ENCODE measurements at places on chromosomes 12 and 14. TPM values are rescaled to one million over a fixed set of nuclear protein-coding genes. Genes with fewer than 3 reads are reported as not detected.

- H3K4me3 ChIP-seq: no peak overlapping the region
- peaks cover 60% of the 10 kb centered on the region for H3K27me3 ChIP-seq
- no peak for DNase-seq
- H3K4me1 ChIP-seq: no peaks in the 10 kb centered on the region
Observed at GRCh38 chr12:124286414-124286813, 8.5 kb upstream of the RFLNA start.

- no peaks in the 10 kb centered on the region for H3K4me1 ChIP-seq
- DNase-seq: no peak
- no peaks in the 10 kb centered on the region for H3K27me3 ChIP-seq
- H3K27ac ChIP-seq: no peak overlapping the region
- no peak overlapping the region for H3K4me3 ChIP-seq
- peaks cover 60% of the 10 kb centered on the region for H3K36me3 ChIP-seq
Observed at GRCh38 chr14:35858521-35859209, 32.5 kb downstream of the BRMS1L start.

The NELL2 gene
- 397 TPM for polyA plus RNA-seq

DNA sequence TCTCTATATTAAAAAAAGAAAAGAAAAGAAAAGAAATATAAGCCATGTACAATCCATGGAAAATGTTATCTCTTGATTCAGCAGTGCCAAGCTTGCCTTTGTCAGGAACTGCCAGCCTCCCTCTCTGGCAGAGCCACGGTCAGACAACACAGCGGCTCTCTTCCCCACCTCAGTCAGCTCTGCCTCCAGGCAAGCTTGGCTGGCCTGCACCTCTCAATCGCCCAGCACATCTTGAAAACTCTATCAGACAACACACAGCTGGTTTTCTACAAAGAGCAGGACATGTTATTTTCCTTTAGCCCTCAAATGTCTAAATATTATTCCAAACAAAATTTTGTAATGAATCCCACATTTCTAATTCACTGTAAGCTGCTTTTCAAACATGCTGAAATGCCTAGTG lies 20.0 kb upstream of the GCH1 start:
- no peak for DNase-seq
- H3K36me3 ChIP-seq: no peaks in the 10 kb centered on the region
- H3K27ac ChIP-seq: no peak overlapping the region

The KRT86 gene
- polyA plus RNA-seq: not detected

GRCh38 chr12:58860788-58861240 lies 59.5 kb downstream of the LRIG3 start:
- H3K27ac ChIP-seq: no peak overlapping the region
- no peak for DNase-seq
- no peaks in the 10 kb centered on the region for H3K4me1 ChIP-seq
- H3K27me3 ChIP-seq: no peaks in the 10 kb centered on the region
- H3K4me3 ChIP-seq: no peak overlapping the region

The RNF31 gene
- polyA plus RNA-seq: 34.1 TPM

DNA sequence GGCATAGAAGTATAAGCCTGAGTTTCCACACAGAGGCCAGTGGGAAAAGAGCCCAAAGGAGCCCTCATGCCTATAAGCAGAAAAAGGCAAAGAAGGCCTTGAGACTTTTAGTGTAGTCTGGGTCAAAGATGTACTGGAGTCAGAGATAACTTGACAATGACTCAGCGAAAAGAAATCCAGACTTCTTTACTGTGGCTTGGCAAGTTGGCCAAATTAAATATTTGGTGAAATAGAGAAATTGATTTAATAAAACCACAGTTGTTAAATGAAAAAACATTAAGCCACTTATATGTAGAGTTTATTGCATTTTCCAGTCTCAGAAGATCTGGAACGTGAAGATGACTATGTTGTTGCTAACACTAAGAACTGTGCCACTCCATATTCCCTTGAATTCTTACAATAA lies 105.1 kb downstream of the TMTC3 start:
- H3K27ac ChIP-seq: no peak overlapping the region
- H3K36me3 ChIP-seq: no peaks in the 10 kb centered on the region
- H3K4me3 ChIP-seq: no peak overlapping the region
- H3K4me1 ChIP-seq: no peaks in the 10 kb centered on the region

The WNT1 gene
- polyA plus RNA-seq: 1.2 TPM

GRCh38 chr12:52254965-52255751 lies 19.3 kb upstream of the KRT86 start:
- H3K4me1 ChIP-seq: peaks cover 6% of the 10 kb centered on the region
- no peak overlapping the region for H3K27ac ChIP-seq
- DNase-seq: no peak
- H3K36me3 ChIP-seq: no peaks in the 10 kb centered on the region
- no peak overlapping the region for H3K4me3 ChIP-seq
- H3K27me3 ChIP-seq: peaks cover 40% of the 10 kb centered on the region

DNA sequence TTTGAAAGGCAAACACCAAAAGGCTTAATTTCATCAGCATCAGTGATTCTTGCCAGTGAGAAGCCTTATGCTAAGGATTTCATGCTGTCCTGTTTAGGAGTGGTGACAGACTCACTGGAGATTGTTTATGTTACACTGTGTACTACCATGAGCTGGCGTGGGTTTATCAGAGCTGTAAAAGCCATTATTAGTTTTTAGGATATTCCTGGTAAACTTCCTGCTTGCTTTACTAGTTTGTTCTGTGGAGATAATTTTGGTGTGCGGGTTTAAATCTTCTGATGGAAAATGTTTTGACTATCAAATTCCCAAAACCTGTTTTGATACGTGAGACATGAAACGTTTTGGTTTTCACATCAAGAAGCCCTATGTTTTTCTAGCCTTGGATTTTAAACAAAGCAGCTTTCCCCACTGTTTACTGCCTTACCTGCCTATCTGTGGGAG lies 15.2 kb downstream of the PPFIBP1 start:
- H3K4me1 ChIP-seq: peaks cover 17% of the 10 kb centered on the region
- no peak overlapping the region for H3K4me3 ChIP-seq
- no peaks in the 10 kb centered on the region for H3K27me3 ChIP-seq
- DNase-seq: no peak
- H3K27ac ChIP-seq: no peak overlapping the region

The DLK1 gene
- polyA plus RNA-seq: not detected

The P2RX7 gene
- 6.6 TPM for polyA plus RNA-seq

- no peaks in the 10 kb centered on the region for H3K27me3 ChIP-seq
- no peak overlapping the region for H3K27ac ChIP-seq
- H3K4me1 ChIP-seq: peaks cover 18% of the 10 kb centered on the region
- no peaks in the 10 kb centered on the region for H3K36me3 ChIP-seq
- no peak for DNase-seq
Observed at GRCh38 chr12:13148485-13148847, 45.0 kb upstream of the GSG1 start.

DNA sequence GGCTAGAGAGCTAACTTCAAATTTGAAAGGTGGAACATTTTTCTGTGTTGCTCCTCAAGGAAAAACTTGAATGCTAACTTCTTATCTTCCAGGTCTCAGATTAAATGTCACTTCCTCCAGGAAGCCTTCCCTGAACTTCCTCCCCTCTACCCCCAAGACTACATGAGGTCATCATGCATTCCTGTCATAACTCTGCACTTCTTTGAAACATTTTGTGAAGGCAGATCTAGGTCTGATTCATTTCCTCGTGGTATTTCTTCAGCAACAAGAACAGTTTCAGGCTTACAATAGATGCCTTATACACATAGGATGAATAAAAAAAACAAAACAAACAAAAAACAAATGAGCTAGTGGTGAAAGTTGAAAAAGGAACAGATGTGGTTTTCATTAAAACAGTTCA lies 97.1 kb upstream of the SRRM4 start:
- H3K27ac ChIP-seq: no peak overlapping the region
- H3K4me1 ChIP-seq: no peaks in the 10 kb centered on the region
- no peak overlapping the region for H3K4me3 ChIP-seq
- peaks cover under 1% of the 10 kb centered on the region for H3K27me3 ChIP-seq
- H3K36me3 ChIP-seq: no peaks in the 10 kb centered on the region
- DNase-seq: no peak

DNA sequence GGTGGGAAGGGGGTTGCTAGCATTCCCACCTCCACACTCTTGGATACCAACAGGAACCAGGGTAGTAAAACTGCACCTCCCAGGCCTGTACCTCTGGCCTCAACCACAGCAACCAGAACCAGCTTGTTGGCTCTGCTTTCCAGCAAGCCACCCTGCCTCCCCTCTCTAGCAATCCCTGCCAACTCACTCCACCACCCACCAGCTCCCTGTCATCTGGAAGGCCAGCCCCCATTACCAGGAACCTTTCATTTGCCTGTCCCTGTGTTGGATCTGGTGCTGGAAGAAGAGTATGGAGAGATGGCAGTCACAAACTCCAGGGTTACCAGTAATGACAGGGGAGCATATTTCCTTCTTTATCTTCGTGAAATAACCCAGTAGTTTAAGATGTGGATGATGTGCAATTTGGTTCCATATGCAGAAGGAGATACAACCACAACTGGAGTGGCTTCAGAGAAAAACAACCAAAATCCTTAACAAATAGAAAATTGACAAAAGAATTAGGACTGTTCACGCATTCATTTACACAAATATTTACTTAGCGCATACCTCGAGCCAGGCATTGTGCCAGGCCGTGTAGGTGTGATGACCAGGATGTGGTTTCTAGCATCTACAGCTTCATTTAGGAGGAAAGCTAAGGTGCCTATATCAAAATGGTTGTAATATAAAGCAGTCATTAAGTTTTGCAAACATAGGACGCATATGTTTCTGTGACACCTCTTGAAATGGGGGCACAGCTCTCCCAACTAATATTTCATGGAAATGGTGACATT lies 3.4 kb downstream of the B4GALNT3 start:
- peaks cover 12% of the 10 kb centered on the region for H3K4me1 ChIP-seq
- no peak overlapping the region for H3K27ac ChIP-seq
- H3K36me3 ChIP-seq: no peaks in the 10 kb centered on the region
- no peak overlapping the region for H3K4me3 ChIP-seq
- H3K27me3 ChIP-seq: peaks cover 32% of the 10 kb centered on the region

DNA sequence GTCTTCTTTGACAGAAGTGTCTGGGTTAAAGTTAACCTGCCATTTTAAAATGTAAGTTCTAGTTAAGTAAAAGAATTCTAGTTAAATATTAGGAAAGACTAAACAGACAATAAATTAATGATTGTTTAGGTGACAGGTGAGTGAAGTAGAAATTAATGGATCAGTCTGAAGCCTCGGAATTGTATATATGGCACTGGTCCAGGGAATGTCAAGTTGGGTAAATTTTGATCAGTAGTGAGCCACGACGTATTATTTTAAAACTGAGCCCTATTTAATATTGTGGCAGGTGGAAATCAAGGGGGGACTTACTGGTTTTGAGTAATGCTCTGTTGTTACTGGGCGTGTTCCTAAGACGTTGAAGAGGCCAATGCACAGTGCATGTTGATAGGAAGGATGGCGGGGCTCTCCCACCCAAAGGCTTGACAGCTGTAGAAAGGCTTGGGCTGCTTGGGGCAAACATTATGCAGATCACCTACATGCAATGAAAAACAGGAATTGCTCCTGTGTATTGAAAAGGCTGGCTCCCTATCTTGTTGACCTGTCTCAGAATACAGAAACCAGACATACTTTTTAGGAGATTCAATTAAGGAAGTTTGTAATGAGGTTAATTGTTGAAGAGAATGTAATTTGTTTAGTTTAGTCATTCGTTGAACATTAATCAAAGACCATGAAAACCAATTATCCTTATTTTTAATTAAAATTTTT lies 5.9 kb upstream of the PPFIBP1 start:
- no peak overlapping the region for H3K27ac ChIP-seq
- no peak for DNase-seq
- H3K4me1 ChIP-seq: peaks cover 4% of the 10 kb centered on the region
- no peaks in the 10 kb centered on the region for H3K36me3 ChIP-seq

The RFLNA gene
- not detected for polyA plus RNA-seq

The FZD10 gene
- polyA plus RNA-seq: not detected

DNA sequence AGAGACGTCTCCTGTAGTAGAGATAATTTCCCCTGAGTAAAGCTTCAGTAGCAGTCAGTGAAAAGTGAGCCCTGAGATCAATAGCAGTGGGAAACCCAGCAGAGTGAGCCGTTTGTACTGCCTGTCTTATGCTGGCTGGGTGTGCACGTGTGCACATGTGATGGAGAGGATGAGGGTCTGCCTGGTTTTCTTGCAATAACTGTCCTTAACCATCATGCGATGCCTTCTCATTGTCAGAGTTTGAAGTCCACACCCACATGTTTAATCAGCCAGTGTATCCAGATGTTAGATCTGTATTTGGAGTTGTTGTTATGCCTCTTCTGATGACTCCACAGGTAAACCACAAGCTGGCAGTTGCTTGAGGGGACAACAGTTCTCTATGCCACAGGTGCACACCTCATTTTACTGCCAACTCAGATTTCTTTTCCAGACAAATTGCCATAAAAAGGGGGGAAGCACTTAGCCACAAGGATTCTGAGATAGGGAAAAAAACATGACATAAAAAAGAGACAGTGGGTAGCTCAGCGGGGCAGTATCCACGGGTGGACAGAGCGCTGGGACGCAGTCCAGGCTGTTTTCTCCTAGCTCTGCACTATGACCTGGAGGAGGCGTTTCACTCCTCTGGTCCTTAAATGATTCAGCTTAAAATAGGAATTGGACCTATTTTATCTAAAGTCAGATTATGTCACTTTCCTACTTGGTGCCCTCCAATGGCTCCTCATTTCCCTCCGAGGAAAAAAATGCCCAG lies 192.3 kb downstream of the ANO6 start:
- DNase-seq: no peak
- H3K4me3 ChIP-seq: no peak overlapping the region
- H3K36me3 ChIP-seq: peaks cover 36% of the 10 kb centered on the region
- no peaks in the 10 kb centered on the region for H3K27me3 ChIP-seq

DNA sequence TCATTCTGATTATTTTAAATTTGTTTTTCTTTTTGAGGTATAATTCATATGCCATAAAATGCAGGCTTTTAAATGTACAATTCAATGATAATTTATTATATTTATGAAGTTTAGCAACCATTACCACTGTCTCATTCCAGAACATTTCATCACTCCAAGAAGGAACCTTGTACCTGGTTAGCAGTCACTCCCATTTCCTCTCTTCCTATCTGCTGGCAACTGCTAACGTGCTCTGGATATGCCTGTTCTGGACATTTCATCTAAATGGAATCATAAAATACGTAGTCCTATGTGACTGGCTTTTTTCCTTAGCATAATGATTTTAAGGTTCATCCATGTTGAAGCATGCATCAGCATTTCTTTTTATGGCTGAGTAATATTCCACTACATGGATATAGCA lies 15.5 kb downstream of the CPSF6 start:
- DNase-seq: no peak
- H3K27me3 ChIP-seq: no peaks in the 10 kb centered on the region
- H3K4me3 ChIP-seq: no peak overlapping the region
- peaks cover 15% of the 10 kb centered on the region for H3K36me3 ChIP-seq
- H3K27ac ChIP-seq: no peak overlapping the region
- H3K4me1 ChIP-seq: peaks cover 14% of the 10 kb centered on the region

GRCh38 chr14:80679273-80679672 lies 262.3 kb downstream of the CEP128 start:
- H3K27ac ChIP-seq: no peak overlapping the region
- no peak for DNase-seq
- H3K4me1 ChIP-seq: no peaks in the 10 kb centered on the region
- no peak overlapping the region for H3K4me3 ChIP-seq
- peaks cover 6% of the 10 kb centered on the region for H3K36me3 ChIP-seq

GRCh38 chr12:70605976-70606375 lies 31.3 kb downstream of the PTPRB start:
- H3K36me3 ChIP-seq: no peaks in the 10 kb centered on the region
- no peak overlapping the region for H3K4me3 ChIP-seq
- H3K27me3 ChIP-seq: peaks cover 49% of the 10 kb centered on the region
- no peak for DNase-seq
- H3K27ac ChIP-seq: no peak overlapping the region

- peaks cover 21% of the 10 kb centered on the region for H3K27me3 ChIP-seq
- no peak for DNase-seq
- H3K27ac ChIP-seq: no peak overlapping the region
- H3K4me3 ChIP-seq: no peak overlapping the region
Observed at GRCh38 chr14:105503296-105503640, 12.2 kb downstream of the TEDC1 start.
